ENCODE measurements at places on chromosomes 7 and 10.
A peak's percentile ranks its signal among the peaks of the same experiment; 100 is the strongest.

DNA sequence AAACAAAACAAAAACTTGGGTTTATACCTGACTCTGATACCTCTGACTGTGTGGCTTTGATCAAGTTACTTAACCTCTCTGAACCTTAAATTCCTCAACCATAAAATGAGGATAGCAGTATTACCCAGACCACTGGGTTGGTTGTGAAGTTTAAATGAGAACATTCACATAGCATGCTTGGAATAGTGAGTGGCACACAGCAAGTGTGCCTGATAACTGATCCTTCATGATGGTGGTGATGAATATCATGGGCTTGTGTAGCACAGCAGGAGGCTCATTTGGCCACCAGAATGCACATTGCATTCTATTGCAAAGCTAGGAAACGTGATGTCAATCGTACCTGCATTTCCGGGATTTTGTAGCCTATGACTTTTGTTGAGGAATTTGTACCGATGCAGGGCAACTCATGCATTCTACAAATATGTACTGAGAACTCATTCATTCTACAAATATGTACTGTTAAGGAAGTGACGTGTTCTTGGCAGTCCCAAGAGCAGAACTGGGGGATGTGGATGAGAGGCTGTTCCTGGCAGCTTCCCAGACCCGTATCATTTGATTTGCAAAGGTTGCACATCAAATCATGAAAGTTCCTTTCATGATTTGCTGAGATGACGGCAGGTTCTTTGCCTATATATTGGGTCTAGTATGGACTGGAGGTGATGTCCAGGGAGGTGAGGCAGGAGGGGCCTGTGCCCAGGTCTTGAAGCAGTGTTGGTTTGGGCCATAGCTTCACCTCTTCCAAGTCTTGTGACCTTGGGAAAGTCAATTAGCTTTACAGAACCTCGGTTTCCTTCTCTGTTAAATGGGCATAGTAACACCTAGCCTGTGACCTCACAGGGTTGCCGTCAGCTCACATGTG lies 94.6 kb upstream of the SMNDC1 start:
- no peak for DNase-seq

DNA sequence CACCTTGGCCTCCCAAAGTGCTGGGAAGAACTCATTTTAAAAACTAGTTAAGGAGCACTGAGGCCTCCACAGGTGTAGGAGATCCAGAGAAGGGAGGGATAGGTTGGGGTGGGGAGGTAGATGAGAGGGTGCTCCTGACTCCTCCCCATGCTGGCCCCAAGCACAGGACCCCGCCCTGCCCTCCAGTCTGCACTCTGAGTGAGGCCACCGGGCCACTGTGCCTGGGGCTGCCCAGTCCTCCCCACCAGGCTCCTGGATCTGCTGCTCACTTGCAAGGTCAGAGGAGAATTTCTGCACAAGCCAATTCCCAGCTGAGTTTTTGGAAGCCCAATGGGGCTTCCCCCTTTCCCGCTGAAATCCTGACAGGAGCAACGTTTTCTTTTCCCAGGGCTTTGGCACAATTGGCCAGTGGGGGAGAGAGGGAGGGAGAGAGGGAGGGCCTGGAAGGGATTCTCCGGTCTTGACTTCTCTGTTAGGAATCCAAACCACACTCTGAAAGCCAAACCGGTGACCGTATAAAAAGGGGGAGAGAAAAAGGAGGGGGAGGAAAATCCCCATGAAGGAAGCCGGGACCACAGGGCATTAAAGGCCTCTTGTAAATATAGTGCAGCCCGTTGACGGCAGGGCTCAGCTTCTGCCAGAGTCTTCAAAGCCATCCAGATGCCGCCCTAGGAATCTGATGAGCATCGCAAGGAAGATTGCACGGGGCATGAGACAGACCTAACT lies 116.2 kb downstream of the SH3PXD2A start:
- DNase-seq, result no peak

DNA sequence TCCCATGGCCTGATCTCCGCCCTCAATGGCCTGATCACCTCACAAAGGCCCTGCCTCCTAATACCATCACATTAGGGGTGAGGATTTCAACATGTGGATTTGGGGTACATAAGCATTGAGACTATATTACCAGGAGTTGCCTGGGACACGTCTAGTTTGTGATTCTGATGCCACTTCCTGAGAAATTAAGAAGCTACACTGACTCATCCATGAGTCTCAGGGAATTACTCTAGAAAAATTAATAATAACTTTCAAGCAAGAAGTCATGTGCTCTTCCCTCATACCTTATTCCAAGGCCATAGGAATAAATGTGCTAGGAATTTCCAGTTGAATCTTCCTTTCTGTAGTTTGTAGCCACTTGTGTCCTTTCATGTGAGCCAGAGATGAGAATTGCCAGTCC lies 519.3 kb upstream of the MKI67 start:
- DNase-seq, result no peak

DNA sequence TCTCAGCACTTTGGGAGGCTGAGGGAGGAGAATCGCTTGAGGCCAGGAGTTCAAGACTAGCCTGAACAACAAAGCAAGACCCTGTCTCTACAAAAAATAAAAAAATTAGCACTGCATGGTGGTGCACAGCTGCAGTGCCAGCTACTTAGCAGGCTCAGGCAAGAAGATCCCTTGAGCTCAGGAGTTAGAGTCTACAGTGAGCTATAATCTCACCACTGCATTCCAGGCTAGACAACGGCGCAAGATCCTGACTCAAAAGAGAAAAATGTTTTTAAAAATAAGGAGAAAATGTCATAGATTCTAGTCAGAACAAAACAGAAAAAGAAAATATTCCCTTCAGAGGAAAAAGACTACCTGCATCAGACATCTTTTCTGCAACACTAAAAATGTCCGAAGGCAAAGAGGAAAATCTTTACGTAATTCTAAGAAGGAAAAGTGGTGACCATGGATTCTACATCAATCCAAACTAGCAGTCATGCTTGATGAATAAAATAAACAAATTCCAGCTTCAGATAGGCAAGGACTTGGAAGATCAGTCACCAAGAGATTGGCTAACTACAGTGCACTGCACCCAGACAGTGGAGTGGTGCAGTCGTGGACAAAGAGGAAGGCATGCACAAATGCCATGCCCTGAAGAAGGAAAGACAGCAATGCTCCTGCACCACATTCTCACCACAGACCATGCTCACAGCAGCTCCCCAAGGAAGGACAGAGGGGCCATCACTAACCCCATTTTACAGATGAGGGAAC lies 54.3 kb downstream of the ERCC6 start:
- DNase-seq, result no peak

- DNase-seq, result no peak
Measured at GRCh38 chr7:54813398-54813797, 54.4 kb upstream of the SEC61G start.

- DNase-seq, result no peak
Measured at GRCh38 chr7:45203936-45204445, 46.4 kb downstream of the RAMP3 start.

DNA sequence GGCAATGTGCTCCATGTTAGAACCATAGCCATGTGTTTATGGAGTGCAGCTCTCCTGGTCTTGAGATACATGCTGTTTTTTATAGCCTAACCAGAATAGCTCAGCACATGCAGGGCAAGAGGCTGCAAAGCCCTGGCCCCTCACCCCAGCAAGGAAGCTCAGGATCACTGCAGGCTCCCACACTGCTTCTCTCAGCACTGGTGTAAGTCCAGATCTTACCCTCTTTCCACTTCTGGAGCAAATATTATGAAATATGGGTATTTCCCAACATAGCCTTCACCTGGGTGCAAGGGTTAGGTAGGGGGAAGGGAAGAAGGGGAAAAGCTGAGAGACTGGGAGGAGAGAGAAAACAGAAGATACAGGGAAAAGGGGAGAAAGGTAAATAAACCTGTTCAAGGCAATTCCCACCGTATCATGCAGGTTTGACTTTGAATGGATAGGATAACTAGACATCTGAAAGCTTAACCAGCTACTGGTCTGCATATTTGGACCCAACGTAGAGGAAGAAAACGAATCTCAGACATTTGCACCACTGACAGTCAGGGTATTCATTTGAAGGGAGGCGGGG lies 19.7 kb downstream of the SKIDA1 start:
- DNase-seq, result no peak

GRCh38 chr10:33332183-33333065 lies 2.0 kb downstream of the NRP1 start:
- no peak for DNase-seq

GRCh38 chr7:88140947-88141346 lies 78.9 kb downstream of the SRI start:
- no peak for DNase-seq

DNA sequence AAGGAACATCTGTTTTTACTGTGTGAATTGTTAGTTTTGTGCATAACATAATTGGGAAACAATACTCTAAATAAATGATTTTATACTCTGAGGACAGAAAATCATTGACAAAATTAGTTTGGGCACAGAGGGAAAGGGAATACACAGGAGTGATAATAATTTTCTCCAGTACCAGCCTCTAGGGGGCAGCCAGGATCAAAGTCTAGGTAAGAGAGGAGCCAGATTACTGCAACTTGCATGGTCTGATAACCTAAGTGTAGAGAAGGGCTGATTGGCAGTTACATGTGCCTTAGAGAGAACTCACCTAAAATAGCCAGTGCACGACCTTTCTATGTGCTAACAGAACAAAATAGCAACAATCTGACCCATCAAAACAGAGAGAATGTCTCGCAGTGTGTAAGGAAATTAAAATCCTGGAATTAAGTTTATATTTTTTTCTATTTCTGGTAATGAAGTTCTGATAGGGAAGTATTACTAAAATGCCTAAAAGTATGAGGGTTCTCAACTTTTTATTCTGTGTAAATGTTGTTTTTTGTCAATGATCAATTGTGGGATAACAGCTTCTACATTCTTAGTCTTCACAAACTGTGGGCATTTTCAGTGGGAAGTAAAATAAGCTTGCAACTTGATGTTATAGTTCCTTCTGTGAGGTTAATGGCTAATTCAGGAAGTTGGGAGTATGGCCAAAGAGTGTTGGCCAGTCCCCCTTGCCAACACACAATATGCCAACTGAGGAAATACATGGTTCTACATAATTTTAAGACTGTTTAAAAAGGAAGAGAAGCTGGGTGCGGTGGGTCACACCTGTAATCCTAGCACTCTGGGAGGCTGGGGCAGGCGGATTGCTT lies 66.4 kb downstream of the EXOC6 start:
- peak; percentile 80 for DNase-seq

DNA sequence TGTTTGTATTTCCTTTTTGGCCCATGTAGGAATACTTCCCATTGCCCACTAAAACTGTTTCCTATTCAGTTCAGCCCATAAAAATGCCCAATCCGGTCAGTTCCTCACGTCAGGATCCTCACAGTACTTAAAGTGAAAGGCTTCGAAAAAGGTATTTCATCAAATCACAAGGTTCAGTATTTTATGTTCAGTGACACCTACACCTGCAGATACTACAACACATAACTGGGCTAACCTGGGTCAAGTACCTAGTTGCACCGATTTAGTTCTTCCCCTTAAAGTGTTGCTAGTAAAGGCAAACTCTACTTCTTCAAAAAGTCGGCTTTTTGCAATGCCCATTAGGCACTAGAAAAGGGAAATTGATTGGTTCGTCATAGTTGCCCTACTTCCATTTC lies 1.1 kb downstream of the SNX13 start:
- no peak for DNase-seq

DNA sequence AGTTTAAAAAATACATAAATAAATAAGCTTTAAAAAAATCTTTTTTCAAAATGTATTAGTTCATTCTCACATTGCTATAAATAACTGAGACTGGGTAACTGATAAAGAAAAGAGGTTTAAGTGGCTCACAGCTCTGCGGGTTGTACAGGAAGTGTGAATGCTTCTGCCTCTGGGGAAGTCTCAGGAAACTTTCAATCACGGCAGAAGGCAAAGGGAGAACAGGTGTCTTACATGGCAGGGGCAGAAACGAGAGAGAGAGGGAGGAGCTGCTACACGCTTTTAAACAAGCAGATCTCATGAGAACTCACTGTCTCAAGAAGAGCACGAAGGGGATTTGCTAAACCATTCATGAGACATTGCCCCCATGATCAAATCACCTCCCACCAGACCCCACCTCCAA lies 114.6 kb downstream of the DNAJC1 start:
- no peak for DNase-seq

DNA sequence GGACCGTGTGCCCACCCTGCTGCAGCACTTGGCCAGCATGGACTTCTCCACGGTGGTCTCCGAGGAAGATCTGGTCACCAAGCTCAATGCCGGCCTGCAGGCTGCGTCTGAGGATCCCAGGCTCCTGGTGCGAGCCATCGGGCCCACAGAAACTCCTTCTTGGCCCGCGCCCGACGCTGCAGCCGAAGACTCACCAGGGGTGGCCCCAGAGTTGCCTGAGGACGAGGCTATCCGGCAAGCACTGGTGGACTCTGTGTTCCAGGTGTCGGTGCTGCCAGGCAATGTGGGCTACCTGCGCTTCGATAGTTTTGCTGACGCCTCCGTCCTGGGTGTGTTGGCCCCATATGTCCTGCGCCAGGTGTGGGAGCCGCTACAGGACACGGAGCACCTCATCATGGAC lies 1.4 kb downstream of the RBP3 start:
- DNase-seq, result no peak

GRCh38 chr7:2651336-2651735 lies 19.6 kb downstream of the TTYH3 start:
- peak; percentile 74 for DNase-seq

Measured in Karpas-422 (cell line).